Natural killer cell treated with Interleukin-12 subunit alpha and Interleukin-12 subunit beta and Interleukin-15 and Interleukin-18, amount 100 ng/mL, for 72 hours (primary cell): ENCODE measurements at places on chromosomes 2 and 18. TPM values are rescaled to one million over a fixed set of nuclear protein-coding genes. Genes with fewer than 3 reads are reported as not detected.

- peaks cover 6% of the 10 kb centered on the region for H3K4me1 ChIP-seq
- H3K4me3 ChIP-seq, result no peak overlapping the region
- no peak for DNase-seq
Measured at GRCh38 chr2:158953926-158954763, 14.3 kb upstream of the TANC1 start.

DNA sequence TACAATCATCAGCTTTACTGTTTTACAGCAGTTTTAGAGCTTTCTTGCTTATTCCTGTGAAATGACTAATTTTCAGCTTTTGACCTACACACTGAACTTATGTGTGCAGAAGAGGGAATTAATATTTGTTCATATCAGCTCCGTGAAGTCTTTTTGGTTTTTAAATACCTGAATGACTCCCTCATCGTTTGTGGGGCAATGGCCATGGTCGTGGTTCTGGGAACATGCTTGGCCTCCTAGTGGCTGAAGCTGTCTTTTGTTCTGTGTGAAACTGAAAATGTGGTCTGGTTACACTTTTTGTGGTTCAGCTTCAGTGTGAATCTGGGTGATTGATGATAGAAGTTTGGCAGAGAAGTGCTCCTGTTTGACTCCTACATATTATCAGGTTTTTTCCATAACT, 408.1 kb downstream of the THSD7B start:
- no peaks in the 10 kb centered on the region for H3K27me3 ChIP-seq
- no peak overlapping the region for H3K27ac ChIP-seq
- no peak overlapping the region for H3K4me3 ChIP-seq
- DNase-seq, result no peak
- no peaks in the 10 kb centered on the region for H3K36me3 ChIP-seq

DNA sequence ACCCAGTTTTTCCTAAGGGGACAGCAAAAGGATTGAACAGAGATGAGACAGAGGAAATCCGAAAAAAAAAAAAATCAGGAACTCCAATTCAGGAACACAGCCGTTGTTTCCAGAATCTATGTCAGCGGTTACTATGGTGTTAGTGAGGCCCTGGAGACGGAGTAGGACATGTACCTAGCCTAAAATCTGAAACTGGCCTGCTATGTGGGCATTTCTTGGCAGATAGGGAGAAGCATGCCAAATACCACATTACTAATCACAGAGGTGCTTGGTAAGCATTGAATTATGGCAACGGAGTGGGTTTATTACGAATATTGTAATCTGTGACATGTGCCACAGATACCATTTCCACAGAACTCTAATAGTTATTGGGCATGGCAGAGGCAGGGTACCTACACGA, 530.6 kb downstream of the CCDC85A start:
- H3K27me3 ChIP-seq, result no peaks in the 10 kb centered on the region
- no peak overlapping the region for H3K27ac ChIP-seq
- no peaks in the 10 kb centered on the region for H3K4me1 ChIP-seq
- no peak for DNase-seq
- H3K36me3 ChIP-seq, result peaks cover 7% of the 10 kb centered on the region

Gene TUBB6
- 3.7 TPM for total RNA-seq

DNA sequence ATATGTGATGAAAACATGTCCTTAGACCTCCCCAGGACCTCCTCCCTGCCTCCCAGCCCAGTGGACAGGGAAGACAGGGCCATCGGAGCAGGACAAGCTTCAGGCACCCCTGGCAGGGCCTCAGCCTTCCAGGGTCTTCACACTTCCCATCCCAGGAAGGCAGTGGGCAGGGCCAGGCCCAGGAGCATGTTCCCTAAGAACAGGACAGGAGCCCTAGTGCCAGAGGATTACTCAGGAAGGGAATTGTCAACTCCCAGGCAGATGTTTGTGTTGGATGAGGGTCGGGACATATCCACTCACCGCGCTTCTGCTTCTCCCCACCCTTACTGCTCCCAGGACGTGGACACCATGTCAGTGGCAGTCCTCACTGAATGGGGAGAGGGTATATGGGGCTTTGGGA, 138.9 kb downstream of the TNS1 start:
- DNase-seq, result no peak
- H3K27me3 ChIP-seq, result no peaks in the 10 kb centered on the region
- no peaks in the 10 kb centered on the region for H3K36me3 ChIP-seq
